Stimulated activated CD4-positive, alpha-beta T cell treated with anti-CD3 and anti-CD28 coated beads, Interleukin-15, amount 100 ng/mL, for 1 hour (primary cell): ENCODE measurements at places on chromosomes 3 and 15.
A peak's percentile ranks its signal among the peaks of the same experiment; 100 is the strongest.

GRCh38 chr15:77019521-77020331, 24.8 kb downstream of the PSTPIP1 start:
- DNase-seq, result peak; percentile 21

- no peak for DNase-seq
These were observed 59.5 kb upstream of the STRIT1 start for GRCh38 chr3:155352900-155353490.

DNA sequence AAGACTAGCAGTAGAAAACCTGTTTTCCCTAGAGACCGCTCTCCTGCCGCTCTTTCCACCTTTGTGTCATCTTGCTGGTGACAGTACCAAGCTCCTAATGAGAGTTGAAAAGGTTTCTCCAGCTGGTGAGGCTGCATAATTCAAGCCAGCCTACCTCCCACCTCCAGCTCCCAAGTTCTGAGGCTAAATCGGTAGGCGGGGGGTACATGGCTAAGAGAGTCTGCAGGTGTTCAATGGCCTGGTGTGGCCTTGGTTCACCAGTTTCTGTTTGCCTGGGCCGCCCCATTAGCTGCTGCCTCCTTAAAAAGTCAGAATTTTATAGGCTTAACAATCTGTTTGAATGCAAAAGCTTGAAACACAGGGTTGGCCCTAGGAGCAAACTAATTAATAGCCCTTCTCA, 262.8 kb downstream of the SLCO3A1 start:
- no peak for DNase-seq

DNA sequence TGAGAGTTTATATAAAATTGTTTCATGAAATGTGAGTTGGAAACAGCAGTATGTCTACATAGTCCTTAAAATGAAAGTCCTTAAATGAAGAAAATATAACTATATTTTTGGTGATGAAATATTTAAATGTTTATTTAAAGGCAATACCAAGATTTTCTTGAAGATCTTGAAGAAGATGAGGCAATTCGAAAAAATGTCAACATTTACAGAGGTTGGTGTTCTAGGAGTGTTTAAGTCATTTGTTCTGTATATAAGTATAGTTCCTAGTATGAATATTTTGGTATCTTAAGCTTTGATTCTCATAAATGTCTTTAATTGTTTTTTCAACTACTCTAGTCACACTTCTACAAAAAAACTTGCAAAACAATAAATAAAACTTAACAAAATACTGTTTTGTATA, 29.0 kb downstream of the NMD3 start:
- no peak for DNase-seq

DNA sequence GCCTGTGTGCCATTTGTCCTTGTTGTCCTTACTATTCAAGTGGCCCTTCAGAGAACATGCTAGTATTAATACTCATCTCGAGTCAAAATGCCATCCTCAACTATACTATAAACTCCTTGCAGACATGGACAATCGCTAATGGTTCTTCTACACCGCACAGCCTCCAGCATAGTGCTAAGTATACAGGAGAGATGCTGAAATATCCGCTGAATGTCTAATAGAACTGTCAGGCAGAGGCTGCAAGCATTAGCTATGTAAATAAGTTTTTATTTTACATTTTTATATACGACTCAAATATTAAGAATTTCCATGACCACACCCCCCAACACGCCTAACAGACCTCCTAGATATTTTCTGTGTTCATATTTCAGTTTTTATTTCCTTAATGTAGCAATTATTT, 39.4 kb downstream of the AAGAB start:
- DNase-seq, result no peak

GRCh38 chr3:74590620-74591262, 23.7 kb downstream of the CNTN3 start:
- DNase-seq, result no peak
